ENCODE measurements at places on chromosomes 12 and 14. TPM values are rescaled to one million over a fixed set of nuclear protein-coding genes. Genes with fewer than 3 reads are reported as not detected.

ACSS3 gene
- total RNA-seq = 46.5 TPM

DNA sequence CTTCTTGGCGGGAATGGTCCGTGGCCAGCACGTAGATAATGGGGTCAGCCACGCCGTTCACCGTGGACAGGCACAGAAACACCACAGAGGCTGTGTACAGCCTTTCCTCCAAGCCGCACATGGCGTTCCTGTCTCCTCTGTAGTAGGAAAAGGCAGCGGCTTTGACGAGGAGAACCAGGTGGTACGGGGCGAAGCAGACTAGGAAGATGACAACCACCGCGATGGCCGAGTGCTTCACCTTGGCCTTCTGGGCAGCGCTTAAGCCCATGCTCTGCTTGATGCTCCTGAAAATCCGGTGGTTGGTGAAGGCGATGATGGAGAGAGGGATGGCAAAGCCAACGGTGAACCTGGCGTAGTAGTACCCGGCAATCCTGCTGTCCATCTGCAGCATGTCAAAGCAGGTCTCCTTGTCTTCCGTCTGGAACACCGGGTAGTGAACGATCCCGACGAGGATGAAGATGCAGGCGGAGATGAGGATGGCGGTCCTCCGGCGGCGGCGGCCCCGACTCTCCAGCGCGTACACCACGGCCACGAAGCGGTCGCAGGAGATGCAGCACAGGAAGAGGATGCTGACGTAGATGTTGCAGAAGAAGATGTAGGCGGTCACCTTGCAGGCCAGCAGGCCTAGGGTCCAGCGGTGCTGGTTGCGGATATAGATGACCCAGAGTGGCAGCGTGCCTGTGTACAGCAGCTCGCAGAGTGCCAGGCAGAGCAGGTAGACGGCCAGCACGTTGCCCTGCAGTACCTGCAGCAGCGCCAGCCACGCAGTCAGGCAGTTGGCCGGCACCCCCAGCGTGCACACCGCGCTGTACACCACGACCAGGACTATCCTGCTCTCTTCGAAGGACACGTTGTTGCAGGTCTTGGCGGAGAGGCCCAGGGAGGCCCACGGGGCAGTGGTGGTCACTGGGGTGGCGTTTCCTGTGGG, 13.8 kb downstream of the GPR132 start:
- no peak overlapping the region for H3K27ac ChIP-seq
- no peaks in the 10 kb centered on the region for H3K4me1 ChIP-seq
- DNase-seq = no peak
- H3K36me3 ChIP-seq = no peaks in the 10 kb centered on the region
- no peak overlapping the region for H3K4me3 ChIP-seq
- no peaks in the 10 kb centered on the region for H3K27me3 ChIP-seq

DNA sequence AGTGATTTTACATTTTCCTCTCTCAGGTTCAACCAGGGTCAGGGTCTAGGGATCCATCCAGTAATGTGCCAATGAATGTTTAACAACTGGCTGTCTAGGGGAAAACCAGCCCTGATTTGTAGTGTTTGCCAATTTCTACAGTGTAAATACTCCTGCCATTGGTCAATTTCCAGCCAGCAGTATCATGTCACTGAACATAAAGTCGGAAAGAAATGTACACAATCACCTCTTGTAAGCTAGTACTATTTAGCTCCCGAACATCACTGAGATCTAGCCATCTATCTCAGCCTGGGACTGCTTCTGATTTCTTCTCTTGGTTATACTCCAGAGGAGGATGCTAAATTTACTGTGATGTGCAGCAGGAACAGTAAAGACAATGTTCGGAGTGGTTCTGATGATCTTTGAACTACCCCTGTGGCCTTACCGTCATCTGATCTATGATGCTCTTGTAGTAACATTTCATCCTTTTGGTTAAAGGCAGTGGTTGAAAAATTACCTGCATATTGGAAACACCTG, 36.7 kb upstream of the EGLN3 start:
- no peaks in the 10 kb centered on the region for H3K36me3 ChIP-seq
- H3K27me3 ChIP-seq = no peaks in the 10 kb centered on the region
- no peak overlapping the region for H3K27ac ChIP-seq
- H3K4me1 ChIP-seq = no peaks in the 10 kb centered on the region

DNA sequence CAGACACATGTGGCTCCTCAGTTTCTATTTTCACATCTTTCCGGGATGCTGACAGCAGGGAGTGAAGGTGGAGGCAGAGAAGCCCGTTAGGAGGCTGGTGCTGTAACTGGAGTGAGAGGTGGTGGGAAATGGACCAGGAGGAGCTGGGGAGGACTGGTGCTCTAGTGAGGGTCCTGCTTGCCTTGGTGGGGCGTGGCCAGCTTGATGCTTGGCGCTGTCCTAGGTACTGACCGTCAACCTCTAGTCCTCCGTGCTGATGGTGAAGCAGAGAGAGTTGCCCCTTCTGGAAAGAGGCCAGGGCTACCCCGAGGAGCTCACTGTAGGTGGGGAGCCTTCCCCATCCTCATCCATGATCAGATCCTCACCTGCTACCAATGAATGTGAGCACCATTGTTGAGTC, 1.4 kb downstream of the TRMT61A start:
- H3K27me3 ChIP-seq = no peaks in the 10 kb centered on the region
- H3K4me1 ChIP-seq = peaks cover 3% of the 10 kb centered on the region
- H3K27ac ChIP-seq = no peak overlapping the region
- DNase-seq = no peak
- no peaks in the 10 kb centered on the region for H3K36me3 ChIP-seq

ETFBKMT gene
- total RNA-seq = 3.0 TPM

ZNF385A gene
- 10.5 TPM for total RNA-seq

DNA sequence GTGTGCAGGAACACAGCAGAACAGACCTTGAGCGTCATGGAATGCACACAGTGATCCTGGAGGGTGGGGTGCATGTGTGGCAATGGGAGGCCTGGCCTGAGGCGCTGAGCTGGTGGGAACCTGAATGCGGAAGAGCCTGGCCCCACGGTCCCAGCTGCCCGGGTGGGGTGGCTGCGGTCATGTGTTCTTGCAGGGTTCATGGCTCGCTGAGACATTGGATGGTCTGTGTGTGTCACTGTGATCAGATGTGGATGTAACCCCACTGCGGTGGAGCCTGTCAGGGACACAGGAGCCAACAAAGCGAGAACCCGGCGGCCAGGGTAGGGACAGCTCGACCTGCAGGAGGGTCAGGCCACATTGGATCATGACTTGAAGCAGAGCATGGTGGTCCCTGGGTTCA, 23.2 kb downstream of the MTA1 start:
- H3K36me3 ChIP-seq = no peaks in the 10 kb centered on the region
- no peak overlapping the region for H3K4me3 ChIP-seq
- H3K27ac ChIP-seq = no peak overlapping the region
- no peak for DNase-seq

MVK gene
- 8.8 TPM for total RNA-seq

ARF6 gene
- total RNA-seq = 63.8 TPM

DNA sequence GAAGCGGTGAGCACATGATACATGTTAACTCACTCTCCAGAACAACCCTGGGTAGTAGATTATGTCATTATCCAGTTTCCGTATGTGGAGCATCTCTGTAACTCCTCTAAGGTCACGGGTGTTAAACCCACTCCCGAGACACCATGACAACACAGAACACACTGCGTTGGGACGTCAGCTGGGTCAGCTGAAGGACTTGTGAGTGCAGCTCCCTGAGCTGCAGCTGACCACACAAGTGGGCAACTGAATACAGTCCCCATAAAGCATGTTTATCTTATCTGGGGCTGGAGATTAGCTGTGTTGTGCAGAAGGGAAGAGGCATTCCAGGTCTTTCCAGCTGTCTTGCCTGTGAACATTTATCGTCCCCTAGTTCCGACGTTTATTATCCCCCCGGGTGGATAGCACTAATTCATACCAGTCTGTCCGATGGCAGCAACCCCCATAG, 211.5 kb downstream of the CHST11 start:
- H3K27me3 ChIP-seq = no peaks in the 10 kb centered on the region
- H3K4me3 ChIP-seq = no peak overlapping the region
- peaks cover 30% of the 10 kb centered on the region for H3K4me1 ChIP-seq
- no peaks in the 10 kb centered on the region for H3K36me3 ChIP-seq

DNA sequence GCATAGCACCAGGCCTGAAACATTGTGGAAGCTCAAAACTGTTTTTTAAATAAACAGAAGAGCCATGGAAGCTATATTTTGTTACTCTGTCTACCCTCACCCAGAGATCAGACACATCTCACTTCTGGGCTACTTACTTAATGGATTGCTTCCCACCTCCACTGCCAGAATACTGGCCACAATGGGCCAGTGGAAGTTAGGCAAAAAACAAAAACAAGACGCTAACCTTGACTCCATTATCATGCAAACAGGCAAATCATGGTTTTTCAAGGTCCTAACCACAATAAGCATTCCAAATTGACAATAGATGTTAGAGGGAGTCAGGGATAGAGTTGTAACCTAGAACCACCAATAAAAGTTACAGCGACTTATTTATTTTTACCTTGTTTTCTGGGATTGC, 52.7 kb upstream of the PTCSC3 start:
- H3K36me3 ChIP-seq = no peaks in the 10 kb centered on the region
- H3K27ac ChIP-seq = no peak overlapping the region
- DNase-seq = no peak
- H3K4me3 ChIP-seq = no peak overlapping the region
- H3K4me1 ChIP-seq = no peaks in the 10 kb centered on the region

DNA sequence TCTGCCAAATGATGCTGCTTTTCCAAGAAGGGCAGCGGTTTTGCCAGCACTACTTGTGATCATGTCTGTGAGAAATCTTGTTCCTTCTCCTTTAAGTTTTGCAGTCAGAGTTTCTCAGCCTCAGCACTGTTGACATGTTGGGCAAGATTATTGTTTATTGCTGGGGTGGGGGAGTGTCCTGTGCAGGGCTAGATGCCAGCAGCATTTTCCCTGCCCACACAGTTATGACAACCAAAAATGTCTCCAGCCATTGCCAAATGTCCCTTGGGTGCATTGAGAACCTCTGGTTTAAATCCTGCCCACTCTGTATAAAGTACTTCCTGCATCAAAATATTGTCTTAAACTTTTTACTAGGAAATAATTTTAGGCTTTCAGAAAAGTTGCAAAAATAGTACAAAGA, 20.0 kb downstream of the TMEM132C start:
- H3K27me3 ChIP-seq = no peaks in the 10 kb centered on the region
- no peak for DNase-seq
- H3K36me3 ChIP-seq = no peaks in the 10 kb centered on the region
- no peaks in the 10 kb centered on the region for H3K4me1 ChIP-seq

C1S gene
- total RNA-seq = 959 TPM

- H3K27me3 ChIP-seq = no peaks in the 10 kb centered on the region
- H3K4me1 ChIP-seq = no peaks in the 10 kb centered on the region
- DNase-seq = no peak
- H3K36me3 ChIP-seq = no peaks in the 10 kb centered on the region
- no peak overlapping the region for H3K4me3 ChIP-seq
- H3K27ac ChIP-seq = no peak overlapping the region
These were observed 33.1 kb downstream of the SNRNP35 start for GRCh38 chr12:123491056-123491455.

GCH1 gene
- 3.4 TPM for total RNA-seq

ADCY6 gene
- 61.4 TPM for total RNA-seq

- peaks cover 48% of the 10 kb centered on the region for H3K4me1 ChIP-seq
- DNase-seq = peak; percentile 88
- H3K27ac ChIP-seq = peak overlapping the region; percentile 94
These were observed 25.3 kb downstream of the JDP2 start for GRCh38 chr14:75452900-75453816.

DNA sequence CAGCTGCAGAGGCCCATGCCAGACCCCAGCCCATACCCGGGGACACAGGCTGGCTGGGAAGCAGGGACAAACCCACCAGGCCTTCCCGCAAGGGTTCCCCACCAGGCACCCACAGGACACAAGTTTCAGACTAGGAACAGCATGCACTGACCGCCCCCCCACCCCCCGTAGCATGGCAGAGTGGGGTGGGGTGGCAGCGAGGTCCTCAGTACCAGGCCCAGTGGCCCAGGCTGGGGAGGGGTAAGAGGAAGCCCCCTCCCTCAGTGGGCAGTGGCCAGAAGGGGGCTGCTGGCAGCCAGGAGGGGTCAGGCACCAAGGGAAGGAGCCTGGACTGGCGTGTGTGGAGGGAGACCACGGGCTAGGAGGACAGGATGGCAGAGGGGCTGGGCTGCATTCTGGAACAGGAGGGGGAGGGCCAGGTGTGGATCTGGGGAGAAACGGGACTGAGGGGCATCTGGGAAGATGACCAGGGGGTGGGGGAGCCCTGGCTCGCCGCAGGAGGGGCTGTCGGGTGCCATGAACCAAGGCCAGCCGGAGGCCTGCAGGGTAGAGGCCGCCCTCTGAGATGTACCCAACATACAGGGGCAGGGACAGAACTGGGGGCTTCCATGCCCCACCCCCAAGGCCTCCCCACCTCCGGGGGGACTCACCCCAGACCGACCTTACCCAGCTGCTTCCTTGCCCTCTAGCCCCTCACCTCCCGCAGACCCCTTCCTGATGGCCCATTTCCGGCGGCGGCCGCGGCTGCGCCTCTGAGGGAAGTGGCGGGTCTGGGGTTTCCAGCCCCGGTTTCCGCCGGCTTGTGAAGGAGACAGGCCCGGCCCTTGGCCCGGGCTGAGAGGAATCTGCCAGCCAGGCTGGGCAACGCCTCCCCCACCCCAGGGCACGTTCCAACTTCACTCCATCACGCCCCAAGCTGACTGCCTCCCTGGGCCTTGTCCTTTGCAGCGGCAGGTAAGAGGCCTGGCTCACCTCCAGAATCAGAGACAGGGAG, 5.6 kb upstream of the JAG2 start:
- no peak for DNase-seq
- H3K4me1 ChIP-seq = no peaks in the 10 kb centered on the region
- H3K27ac ChIP-seq = peak overlapping the region; percentile 1
- H3K4me3 ChIP-seq = no peak overlapping the region
- H3K27me3 ChIP-seq = no peaks in the 10 kb centered on the region
- H3K36me3 ChIP-seq = no peaks in the 10 kb centered on the region

MIP gene
- not detected for total RNA-seq

HPD gene
- 1.6 TPM for total RNA-seq

Data from breast epithelium (tissue), 4 donors.